ENCODE measurements at places on chromosomes 3 and 15.

GRCh38 chr3:106963442-106963841 lies 413.8 kb upstream of the CCDC54 start:
- DNase-seq, result no peak

- no peak for DNase-seq
Measured at GRCh38 chr15:76366714-76367113, 30.1 kb downstream of the ISL2 start.

DNA sequence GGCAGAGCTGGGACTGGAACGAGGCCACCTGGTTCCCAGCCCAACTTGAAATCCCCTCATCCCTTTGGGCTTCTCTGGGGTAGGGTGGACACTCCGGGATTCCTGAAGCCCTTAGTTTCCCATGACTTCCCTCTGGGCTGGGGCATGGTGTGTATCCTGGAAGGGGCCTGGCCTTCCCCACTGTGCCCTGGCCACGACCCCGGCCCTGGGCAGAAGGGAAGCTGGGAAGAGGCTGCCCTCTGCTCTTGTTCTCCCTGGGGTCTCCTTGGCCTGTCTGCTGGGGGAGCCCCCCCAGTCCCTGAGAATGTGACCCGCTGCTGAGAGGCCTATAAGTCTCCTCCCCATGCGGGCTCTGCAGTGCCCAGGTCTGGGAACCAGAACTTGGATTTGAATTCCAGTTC lies 104.9 kb downstream of the LINGO1 start:
- no peak for DNase-seq

- no peak for DNase-seq
Measured at GRCh38 chr3:98957681-98958080, 56.2 kb upstream of the DCBLD2 start.

DNA sequence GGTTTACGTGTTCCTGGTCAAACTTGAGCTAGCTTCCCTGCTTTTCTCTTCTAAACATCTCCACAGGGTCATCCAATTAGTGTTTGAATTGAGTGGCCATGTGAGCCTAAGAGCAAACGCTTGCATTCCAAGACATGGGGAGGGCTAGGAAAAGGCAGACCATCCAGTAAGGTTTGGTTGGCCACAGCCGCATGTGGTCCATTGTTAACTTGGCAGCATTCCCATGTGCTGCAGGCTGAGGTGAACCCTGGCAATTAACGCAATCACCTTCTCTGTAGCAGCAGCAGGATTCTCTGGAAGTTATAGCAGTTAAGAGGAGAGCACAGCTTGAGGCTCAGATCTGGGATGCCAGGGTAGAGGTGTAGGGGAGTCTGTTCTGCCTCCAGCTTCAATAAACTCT lies 502.2 kb upstream of the LMCD1 start:
- DNase-seq, result no peak

Measured in hematopoietic multipotent progenitor cell treated with erythropoietin and hydrocortisone succinate and interleukin-3 and kit ligand, for 4 days (in vitro differentiated cells).